Activated CD8-positive, alpha-beta memory T cell treated with anti-CD3 and anti-CD28 coated beads for 1 hour (primary cell): ENCODE measurements at places on chromosomes 1 and 21.

GRCh38 chr1:150863724-150864123, 12.7 kb downstream of the ARNT start:
- DNase-seq, result no peak

DNA sequence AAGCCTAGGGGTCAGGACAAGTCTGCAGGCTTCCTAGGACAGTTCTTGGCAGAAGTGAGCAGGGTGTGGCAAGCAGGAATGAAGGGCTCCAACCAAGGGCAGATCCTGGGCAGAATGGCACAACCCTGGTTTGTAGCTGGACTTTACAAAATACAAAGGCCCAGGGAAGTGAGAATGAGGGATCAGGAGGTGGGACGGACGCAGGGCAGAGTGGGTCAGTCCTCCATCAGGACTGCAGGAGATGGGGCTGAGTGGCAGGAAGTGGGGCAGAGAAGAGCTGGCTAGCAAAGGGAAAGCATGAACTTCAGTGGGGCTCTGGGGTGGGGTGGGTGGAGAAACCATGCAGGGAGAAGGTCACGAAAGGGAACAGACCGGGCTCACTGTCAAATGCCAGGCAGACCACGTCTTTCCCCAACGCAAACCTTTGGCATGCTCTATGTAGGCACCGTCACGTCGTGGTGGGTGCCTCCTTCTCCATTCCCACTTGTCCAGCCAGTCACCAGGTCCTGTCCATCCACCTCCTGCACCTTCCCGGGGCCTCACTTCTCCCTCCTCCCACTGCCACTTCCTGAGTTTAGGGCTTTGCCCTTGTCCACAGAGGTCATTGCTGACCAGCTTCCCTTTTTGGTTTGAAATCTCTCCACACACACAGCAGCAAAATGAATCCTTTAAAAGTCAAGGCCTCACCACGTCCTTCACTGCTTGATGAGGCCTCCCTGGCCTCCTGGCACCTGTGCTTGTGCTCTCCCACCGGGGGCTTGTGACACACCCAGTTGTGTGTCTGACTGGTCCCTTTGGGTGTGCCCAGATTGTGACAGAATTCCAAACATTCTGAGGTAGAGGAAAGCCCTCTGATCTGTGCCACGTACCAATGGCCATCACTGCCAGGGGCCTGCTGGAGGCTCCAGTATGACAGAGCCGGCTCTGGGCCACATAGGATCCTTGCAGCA, 8.7 kb upstream of the CLDN19 start:
- no peak for DNase-seq

GRCh38 chr1:201283836-201284553, 689 bp downstream of the PKP1 start:
- DNase-seq, result no peak

- DNase-seq, result no peak
Measured at GRCh38 chr1:43507296-43508295, 23.1 kb upstream of the PTPRF start.

DNA sequence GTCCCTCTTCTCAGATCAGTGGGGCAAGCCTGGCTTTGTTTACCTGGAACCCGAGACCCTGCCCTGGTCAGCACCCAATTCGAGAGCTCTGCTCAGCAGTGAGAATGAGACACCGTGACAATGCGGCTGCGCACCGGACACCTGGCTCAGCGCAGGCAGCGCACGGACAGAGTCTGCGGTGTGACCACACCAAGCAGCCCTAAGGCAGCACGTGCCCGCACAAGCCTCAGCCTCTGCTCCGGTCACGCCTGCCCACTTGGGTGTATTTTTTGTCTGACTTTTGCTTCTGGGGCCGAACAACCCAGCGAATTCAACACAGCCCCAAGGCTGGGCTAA, 4.7 kb downstream of the KRTAP10-8 start:
- DNase-seq, result no peak
